Activated naive CD4-positive, alpha-beta T cell (primary cell): ENCODE measurements at places on chromosomes 2 and 18.

- DNase-seq: no peak
Measured at GRCh38 chr2:230131366-230131765, 62.6 kb upstream of the SLC16A14 start.

- DNase-seq: no peak
Measured at GRCh38 chr2:160042054-160042453, 20.4 kb downstream of the PLA2R1 start.

GRCh38 chr2:237616734-237617586 lies 10.4 kb upstream of the LRRFIP1 start:
- no peak for DNase-seq

DNA sequence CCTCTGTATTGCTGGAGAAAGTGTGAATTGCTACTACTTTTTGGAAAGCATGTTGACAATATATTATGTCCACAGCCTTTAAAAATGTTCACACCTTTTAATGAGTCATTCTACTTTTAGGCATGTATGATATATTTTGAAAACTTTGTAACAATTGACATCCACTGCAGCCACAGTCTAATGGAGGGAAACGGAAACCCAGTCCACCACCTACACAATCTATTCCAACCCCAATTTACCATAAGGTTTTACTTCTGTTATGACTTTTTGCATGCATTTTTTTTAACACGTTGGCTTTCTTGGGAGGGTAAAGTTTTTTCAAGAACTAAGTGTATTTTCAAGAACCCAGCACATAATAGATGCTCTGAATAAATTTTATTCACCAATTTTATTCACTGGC lies 38.5 kb upstream of the ATP8B1 start:
- DNase-seq: no peak

GRCh38 chr2:189177251-189177840 lies 2.2 kb downstream of the COL5A2 start:
- DNase-seq: no peak

- DNase-seq: no peak
Measured at GRCh38 chr18:8373486-8373885, 235.8 kb upstream of the RAB12 start.

- no peak for DNase-seq
Measured at GRCh38 chr18:50458366-50458765, 83.5 kb downstream of the SKA1 start.

DNA sequence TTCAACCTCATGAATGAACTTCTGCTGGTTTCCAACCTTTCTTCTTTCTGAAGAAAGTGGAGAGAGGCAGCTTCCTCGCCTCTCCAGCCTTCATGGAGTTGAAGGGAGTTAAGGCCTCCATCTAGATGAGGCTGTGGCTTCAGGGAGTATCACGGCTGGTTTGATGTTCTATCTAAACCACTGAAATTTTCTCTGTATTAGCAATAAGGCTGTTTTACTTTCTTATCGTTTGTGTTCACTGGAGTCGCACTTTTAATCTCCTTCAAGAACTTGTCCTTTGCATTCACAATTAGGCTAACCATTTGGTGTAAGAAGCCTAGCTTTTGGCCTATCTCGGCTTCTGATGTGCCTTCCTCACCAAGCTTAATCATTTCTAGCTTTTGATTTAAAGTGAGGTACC lies 19.9 kb upstream of the CTDP1 start:
- no peak for DNase-seq

- no peak for DNase-seq
Measured at GRCh38 chr2:20622731-20623130, 28.2 kb downstream of the HS1BP3 start.

DNA sequence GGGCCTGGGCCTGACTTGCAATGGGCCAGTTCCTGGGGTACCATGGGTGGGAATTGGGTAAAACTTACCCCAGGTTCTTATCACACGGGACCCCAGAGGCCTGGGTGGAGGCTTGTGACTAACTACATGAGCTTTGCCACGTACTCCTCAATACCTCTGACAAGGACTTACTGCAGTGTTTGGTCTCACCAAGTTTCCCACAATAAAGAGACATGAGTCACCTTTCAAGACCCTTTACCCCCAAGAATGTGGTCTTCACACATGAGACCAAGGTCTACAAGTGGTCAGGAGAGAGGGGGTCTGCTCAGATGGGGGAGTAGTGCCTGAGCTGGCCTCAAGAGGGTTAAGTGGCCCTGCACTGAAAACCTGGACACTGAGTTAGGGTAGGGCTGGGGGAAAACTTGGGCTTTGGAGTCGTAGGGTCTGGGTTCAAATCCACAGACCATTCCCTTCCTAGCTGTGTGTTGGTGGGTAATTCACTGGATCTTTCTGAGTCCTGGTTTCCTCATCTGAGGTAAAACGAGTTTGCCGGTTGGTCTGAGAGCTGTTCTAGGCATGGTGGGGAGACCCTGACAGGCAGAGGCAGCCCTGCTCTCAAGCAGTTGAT lies 2.0 kb upstream of the GNLY start:
- DNase-seq: no peak

DNA sequence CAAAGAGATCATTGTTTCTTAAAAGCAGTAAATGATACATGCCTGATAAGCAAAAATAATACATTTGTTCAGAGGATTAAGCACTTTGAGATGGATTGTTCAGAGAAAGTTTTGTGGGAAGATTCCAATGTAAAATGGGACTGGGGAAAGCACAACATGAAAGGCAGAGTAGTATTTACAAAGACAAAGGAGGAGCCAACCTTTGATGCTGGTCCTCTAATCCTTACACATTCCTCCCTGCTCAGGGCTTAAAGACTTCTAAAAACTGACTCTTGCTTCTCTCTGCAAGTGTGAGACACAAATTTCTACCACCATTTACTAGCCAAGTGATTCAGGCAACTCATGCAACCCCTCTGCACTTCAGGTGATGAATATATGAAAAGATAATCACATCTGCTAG lies 47.2 kb upstream of the REG3G start:
- no peak for DNase-seq

DNA sequence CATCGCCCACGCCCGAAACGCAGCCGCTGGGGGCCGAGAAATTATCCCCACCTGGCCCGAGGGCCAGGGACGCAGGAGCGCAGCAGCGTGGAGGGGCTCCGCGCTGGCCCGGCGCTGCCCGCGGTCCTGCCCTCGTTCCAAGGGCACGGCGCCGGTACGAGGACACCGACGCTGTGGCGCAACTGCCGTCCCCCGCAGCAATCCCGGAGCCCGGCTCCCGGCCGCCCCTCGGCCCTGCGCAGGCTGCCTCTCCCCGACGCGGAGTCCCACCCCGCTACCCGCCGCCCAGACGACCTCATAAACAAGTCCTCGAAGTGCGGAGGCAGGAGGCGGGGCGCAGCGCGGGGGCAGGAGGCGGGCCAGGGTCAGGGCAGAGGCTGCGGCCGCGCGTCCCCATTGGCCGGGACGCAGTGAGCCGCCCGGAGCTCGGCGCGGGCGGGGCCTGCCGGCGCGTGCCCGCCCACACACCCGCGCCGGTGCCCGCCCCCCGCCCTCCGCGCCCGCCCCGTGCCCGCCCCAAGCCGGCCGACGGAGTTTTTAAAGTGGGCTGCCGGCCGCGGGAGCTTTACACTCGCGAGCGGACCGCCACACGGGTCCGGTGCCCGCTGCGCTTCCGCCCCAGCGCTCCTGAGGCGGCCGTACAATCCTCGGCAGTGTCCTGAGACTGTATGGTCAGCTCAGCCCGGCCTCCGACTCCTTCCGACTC lies at the start of gene EPAS1:
EPAS1 (plus strand) TSS at position 568 of the 706 bp plus-strand sequence. CDS start 505 bp downstream, outside the sequence.
- DNase-seq: peak; percentile 30

DNA sequence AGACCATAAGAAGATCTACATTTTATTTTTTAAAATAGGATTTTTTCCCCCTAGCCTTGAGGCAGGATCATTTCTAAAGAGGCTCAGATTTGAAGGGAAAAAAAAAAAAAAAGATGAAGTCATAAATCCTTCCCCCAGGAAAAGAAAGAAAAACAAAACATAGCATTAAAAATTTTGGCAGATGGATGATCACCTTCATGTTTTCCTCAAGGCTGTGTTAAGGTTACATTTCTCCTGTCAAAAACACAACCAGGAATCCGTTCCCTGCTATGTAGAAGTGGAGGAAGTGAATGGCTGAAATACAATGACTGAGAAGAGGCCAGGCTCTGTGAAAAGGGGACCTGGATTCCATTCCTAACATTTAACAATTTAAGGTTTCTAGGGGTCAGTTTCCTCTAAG lies 56.2 kb downstream of the EPHA4 start:
- no peak for DNase-seq

- no peak for DNase-seq
Measured at GRCh38 chr2:61658841-61659780, 121.0 kb upstream of the XPO1 start.

DNA sequence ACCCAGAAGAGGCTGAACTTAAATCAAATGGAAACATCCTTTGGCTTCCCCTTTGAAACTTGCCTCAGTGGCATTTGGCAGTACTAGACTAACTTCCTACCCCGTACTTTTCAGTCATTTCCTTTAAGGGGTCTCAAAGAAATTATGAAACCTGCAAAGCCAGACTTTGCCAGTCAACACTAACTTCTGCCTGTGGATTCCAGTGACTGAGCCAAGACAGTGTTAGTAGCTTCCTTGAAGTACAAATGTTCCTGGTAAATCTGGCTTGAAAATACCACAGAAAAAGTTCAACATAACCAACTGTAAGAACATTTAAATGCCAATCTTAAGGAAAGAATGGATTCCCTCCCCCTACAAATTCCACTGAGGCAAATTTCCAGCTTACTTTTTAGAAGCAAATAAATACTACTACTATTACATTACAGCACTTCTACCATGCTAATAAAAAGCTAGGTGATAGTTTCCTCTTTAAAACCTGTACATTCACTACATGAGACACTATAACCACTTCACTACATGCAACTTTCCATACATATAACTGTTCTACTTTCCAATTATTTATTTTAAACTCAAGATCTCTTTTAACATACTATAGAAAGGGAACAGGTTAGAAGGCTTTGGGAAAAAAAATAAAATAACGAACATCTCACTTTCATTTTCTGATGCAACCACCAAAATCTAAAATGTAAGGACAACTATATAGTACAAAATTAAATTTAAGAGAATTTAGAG lies 2.4 kb downstream of the PELI1 start:
- no peak for DNase-seq

- DNase-seq: no peak
Measured at GRCh38 chr18:46555724-46556123, 101.3 kb downstream of the LOXHD1 start.

- DNase-seq: no peak
Measured at GRCh38 chr2:31275976-31276375, 42.0 kb downstream of the EHD3 start.

DNA sequence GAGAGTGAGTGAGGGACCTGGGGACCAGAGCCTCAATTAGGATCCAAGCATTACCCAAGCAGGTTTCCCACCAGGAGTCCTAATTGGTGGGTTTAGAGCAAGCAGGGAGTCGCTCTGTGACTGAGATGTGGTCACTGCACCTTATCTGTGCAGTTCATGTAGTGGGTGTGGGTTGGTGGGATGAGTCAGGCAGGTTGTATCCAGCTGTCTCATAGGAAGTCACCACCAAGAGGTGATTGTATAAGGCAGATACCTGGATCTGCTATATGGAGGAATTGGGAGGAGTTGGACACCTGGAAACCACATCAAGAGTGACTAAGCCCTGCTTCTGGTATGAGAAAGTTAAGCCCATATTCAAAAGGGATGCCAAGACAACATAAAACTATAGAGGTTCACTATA lies 106.8 kb downstream of the ARHGAP28 start:
- no peak for DNase-seq

- DNase-seq: no peak
Measured at GRCh38 chr2:88126772-88127637, 857 bp downstream of the FABP1 start.

DNA sequence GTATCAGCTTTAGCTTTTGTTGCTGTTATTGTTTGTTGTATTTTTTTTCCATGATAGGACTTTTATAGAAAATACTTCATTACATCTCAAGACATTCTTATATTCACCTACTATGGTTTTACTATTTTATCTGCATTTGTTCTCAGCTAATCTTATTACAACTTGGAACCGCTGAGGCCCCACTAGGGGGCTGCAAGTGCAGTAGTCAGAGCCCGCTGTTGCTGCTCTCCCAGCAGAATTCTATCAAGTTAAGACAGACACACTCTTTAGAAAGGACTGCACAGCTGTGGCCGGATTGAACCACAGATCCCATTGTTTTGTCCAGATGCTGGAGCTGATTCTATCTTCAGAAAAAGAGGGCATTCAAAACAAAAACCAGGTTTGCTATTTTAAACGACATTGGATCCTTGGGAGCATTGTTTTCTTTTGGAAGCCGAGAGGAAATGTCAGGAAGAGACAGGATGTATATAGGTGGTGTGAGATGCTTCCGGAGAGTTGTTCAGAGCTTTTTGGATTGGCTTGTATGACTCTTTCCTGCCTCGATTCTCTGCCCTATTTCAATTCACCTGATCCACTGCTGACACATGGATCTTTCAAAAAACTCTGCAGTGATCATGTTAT lies 105.7 kb upstream of the GAREM1 start:
- DNase-seq: no peak

GRCh38 chr2:215811409-215812345 lies 201.7 kb downstream of the MREG start:
- no peak for DNase-seq

GRCh38 chr18:37330173-37330572 lies 235.4 kb downstream of the CELF4 start:
- no peak for DNase-seq

GRCh38 chr2:66281980-66282379 lies 152.9 kb upstream of the MEIS1 start:
- no peak for DNase-seq

- DNase-seq: no peak
Measured at GRCh38 chr2:240469740-240470139, 34.3 kb downstream of the GPC1 start.

DNA sequence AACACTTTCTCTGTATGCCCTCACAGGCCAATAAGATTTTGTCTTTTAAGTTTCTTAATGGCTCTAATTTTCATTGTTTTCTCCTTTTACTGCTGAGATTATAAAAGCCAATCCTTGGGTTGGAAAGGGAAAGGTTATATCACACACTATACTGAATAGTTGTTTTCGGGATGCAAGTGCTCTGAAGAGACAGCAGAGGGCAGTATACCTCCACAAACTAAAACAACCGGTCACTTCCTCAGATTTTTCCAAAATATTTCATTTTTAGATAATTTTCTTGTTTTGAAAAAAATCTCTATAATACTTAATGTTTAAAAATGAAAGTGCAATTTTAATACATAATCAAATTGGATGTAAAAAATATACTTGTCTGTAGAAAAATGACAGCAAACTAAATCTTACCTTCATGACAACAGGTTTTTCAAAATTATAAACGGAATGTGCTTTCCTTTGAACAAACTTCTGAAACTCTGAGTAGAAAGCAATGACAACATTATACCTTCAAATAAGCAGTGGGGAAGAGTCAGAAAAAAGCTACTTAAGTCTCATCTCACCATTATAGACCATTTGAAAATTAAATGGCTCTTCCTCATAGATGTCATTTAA lies 82.7 kb downstream of the ORC4 start:
- DNase-seq: no peak

- no peak for DNase-seq
Measured at GRCh38 chr2:72340665-72341064, 193.0 kb upstream of the CYP26B1 start.
